Adrenal gland (tissue), 19 donors: ENCODE measurements at places on chromosomes 11 and 22. TPM values are rescaled to one million over a fixed set of nuclear protein-coding genes. Genes with fewer than 3 reads are reported as not detected.

DNA sequence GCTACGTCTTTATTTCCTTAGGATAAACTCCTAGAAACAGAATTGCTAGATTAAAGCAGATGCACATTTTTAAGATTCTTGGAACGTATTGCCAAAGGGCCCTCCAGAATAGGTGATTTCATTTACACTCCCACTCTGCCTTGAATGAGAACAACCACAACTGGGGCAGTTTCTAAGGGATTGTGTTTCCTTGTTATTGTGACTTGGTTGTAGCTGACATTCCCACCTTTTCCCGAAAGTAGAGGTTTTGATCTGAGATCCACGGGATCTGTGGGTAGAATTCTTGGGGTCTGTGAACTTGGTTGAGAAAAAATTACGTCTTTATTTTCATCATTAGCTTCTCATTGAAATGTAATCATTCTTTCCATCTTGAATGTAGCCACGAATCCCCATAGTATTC is 21.5 kb downstream of the LRRC32 start:
- no peak for DNase-seq

- DNase-seq, result no peak
Measured at GRCh38 chr11:73270855-73271477, 1.2 kb upstream of the P2RY6 start.

MMP27 gene
- total RNA-seq, result not detected

DDTL gene
- 2.4 TPM for total RNA-seq
